CD4-positive, alpha-beta T cell treated with Interleukin-17A for 4 hours (primary cell): ENCODE measurements at places on chromosomes 12 and 14.
A peak's percentile ranks its signal among the peaks of the same experiment; 100 is the strongest.

DNA sequence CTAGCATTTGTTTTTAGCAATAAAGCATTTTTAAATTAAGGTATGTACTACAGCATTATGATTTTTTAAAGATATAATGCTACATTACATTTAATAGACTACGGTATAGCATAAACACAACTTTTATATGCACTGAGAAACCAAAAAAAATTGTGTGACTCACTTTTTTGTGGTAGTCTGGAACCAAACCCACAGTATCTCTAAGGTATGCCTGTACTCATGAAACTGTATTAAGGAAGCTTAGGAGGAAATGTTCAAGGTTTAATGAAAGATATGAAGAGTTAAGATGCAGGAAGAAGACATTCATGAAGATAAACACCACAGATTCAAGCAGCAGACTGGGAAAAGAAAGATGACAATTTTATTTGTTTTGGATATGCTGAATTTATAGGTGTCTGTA, 51.7 kb downstream of the PPP1R12A start:
- DNase-seq, result no peak

- no peak for DNase-seq
Measured at GRCh38 chr12:131509701-131510100, 201.2 kb upstream of the SFSWAP start.

DNA sequence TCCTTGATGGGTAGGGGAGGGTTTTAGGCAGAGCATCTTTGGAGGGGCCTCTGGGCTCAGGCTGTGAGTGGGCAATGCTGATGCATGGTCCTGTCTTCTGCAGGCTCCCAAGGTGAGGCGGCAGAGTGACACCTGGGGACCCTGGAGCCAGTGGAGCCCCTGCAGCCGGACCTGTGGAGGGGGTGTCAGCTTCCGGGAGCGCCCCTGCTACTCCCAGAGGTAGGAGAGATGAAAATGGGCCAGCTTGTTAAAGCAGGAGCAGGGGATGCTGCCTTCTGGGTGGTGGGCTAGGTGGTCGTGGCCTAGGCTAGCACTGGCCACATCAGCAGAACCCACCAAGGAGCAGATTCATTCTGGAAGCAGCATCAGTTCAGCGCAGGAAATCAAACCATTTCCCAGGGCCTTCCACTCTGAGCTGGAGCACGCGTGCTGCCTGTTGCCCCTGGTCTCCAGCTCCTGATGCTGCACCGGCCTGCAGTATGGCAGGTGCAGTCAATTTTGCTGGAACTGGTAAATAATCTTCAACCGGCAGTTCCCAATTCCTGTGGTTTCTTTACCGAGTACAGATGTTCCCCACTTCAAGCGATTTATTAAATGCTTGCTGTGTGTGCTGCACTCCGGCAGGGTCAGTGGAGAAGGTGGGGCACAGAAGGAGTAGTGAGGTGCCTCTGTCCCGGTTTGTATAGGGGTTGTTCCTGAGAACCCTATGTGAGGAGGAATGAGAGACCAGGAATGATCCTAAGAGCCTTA, 7.4 kb downstream of the PAPLN start:
- DNase-seq, result no peak

DNA sequence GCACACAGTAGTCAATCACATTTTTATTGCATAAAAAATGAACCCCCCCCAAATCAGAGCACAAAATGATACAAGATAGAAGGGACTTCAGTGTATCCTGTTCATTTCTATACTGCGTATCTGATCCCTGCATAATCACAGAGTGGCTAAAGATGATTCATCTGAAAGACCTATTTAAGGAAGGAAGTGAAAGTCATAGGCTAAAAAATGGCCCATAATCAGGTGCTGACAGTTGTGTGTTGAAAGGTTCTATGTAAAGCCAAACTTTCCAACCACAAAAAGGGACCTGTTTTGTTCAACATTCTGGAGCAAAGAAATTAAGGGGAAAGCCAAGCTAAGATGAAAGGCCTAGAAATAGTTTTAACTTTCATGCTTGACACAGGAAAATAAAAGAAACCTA, 147.8 kb upstream of the ATP2B1 start:
- no peak for DNase-seq

- no peak for DNase-seq
Measured at GRCh38 chr12:108855284-108856169, 1.9 kb downstream of the SSH1 start.

GRCh38 chr12:109934026-109934425, 34.0 kb downstream of the TCHP start:
- DNase-seq, result peak; percentile 36

DNA sequence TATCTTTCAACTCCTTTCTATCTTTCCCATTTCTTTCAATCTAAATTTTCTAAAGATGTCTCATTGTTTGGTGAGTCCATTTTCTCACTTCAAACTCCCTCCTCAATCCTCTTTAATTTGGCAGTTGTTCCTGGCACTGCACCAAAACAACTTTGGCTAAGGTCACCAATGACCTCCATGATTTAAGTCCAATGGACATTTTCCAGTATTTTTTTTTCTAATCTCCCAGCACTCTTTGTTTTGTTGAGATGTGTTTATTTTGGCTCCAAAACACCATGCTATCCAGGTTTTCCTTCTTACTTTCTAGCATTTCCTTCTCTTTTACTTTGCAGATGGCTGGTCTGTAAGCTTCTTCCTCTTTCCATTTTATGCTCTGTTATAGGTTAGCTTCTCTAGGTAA, 42.5 kb upstream of the OTOGL start:
- no peak for DNase-seq

DNA sequence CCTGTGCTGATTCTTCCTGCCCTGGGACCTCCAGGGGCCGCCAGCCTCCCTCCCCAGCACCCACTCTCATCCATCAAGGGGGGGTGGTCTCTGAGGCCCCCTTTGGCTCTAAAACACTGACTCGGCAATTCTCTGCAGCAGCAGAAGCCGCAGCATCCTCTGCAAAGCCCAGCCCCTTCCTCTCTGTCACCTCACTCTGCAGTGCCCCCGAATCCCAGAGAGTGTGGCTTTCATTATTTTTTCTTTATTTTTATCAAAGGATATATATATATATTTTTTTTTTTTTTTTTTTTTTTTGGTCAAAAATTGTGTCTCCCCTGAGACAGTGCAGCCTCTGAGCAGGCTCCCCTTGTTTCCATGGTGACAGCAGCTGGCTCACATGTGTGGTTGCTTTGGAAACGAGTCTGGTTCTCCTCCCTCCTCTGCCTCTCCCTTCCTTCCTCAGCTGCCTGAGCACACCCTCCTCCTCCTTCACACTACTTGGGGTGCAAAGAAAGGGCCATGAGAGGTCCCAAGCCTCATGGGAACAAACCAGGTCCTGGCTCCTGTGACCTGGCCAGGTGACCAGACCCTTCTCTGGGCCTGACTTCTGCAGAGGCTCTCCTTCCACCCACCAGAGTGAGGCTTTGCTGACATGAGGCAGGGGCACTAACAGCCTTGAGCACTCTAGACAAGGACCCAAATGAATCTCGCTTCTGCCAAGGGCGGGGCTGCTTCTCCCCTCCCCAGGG, 100.5 kb downstream of the LRRC74A start:
- peak; percentile 64 for DNase-seq

- DNase-seq, result no peak
Measured at GRCh38 chr12:120943482-120943881, 34.9 kb upstream of the HNF1A start.

DNA sequence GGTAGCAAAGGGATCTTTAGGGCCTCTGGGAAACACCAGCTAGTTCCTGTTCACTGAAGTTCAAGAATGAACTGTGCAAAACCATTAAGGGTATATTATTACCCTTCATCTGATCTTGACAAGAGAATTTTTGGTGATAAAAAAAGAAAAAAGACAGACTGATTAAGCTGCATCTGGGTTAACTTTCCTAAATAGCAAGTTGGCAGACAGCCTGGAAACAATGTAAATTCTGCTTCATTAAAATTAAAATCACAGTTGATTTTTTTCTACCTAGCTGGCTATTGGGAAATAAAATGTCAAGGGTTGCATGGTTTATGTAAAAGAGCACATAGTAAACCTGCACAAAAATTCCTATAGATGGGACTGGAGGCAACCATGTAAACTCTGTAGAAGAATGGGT, 126.6 kb upstream of the PRKD1 start:
- no peak for DNase-seq

DNA sequence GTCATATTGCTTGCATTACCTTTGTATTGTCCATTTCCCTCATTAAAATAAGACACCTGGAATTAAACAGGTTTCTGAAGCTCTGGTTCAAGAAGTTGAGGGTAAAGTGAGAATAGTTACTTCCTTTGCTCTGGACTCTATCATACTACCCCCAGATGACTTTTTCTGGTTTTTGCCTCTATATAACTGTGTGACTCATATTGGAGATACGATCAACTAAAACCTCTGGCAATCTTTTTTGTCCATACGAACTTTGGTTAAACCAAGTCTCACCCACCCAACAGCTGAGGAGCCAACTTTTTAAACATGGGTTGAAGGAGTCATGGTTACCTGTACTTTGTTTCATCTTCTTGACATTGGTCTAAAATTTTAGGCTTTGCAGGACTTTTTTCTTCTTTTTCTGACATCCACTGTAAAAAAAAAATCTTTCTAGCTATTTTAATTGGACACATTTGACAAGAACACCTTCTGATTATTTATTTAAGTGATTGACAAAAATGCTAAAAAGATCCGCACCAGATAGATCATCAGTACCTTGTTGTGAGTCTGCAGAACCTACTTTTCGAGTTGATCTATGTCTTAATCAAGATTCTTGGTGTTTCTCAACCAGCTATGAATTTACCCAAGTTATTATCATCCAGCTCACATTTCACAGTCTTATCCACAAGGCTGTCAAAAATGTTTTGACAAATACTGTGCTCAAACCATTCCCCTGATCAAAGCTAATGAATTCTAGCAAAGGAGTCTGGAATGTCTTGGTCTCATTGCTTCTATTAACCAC, 166.0 kb downstream of the IPO8 start:
- no peak for DNase-seq

GRCh38 chr14:97946240-97946639, 1149.1 kb downstream of the VRK1 start:
- DNase-seq, result no peak

GRCh38 chr14:23433457-23433856, 2.0 kb downstream of the MYH7 start:
- no peak for DNase-seq

DNA sequence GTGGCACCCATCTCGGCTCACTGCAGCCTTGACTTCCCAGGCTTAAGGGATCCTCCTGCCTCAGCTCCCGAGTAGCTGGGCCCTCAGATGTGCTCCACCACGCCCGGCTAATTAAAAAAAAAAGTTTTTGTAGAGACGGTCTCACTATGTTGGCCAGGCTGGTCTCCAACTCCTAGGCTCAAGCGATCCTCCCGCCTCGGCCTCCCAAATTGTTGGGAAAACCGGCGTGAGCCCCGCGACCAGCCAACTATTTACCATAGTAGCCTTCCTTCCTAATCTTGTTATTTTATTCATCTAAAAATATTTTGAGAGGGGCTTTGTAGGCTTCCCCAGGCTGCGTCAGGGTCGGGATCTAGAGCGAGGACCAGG, 25.4 kb upstream of the YY1 start:
- DNase-seq, result no peak

- no peak for DNase-seq
Measured at GRCh38 chr12:65902500-65902899, 78.2 kb downstream of the HMGA2 start.

GRCh38 chr12:123115409-123116121, 35.3 kb downstream of the PITPNM2 start:
- peak; percentile 63 for DNase-seq

GRCh38 chr14:100645196-100645981, 58.2 kb upstream of the BEGAIN start:
- DNase-seq, result peak; percentile 91

DNA sequence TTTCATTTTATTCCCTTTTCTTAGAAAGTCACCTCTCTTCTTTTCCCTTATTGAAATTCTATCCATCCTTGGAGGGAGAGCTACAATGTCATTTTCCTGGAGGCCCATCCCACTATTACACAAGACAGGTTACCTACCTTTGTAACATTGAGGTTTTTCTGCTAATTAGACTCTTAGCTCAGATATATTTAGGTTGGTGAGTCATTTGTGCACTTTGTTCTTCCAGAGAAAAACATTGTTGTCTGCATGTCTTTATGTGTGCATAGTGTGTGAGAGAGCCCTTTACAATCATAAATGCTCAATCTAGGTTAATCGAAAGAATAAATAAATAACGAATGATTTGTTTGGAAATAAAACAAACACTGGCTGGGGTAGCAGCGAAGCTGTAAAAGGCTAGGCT, 191.8 kb downstream of the DACT1 start:
- no peak for DNase-seq

GRCh38 chr14:38127784-38128183, 79.9 kb upstream of the SSTR1 start:
- DNase-seq, result no peak
